G401 (cell line): ENCODE measurements at places on chromosomes 1 and 21.

- DNase-seq = no peak
Measured at GRCh38 chr1:91885213-91885715, 687 bp downstream of the TGFBR3 start.

DNA sequence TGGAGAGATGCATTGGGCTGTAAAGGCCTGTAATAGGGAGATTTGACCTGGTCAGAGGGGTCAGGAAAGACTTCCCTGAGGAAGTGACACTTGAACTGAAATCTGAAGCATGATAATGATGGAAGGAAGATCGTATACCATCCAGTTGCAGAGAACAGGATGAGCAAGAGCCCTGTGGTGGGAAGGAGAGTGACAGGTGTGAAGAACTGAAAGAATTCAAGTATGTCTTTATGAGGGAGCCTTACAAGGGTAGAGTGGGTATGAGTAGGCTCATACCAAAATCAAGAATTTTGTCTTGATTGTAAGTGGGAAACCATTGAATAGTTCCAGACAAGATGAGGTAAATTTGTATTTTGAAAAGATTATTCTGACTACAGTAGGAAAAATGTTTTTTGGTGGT is 129.4 kb downstream of the RASAL2 start:
- DNase-seq = no peak

DNA sequence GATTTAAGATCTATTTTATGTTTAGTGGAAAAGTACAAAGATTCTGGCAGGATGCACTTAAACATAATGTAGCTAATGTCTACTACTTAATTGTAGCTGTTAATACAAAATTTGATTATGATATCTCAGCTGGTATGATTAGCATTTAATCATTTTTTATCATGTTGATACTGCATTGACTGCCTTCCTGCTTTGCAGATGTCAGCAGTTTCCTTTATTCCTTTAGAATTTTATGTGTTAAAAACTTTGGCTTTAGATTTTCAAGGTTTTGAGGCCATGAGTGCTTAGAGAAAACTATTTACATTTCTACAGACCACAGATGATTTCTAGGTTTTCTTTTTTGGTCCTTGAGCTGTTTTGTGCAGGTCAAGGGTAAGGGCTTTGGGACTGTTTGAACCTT is 152.2 kb downstream of the ZNF326 start:
- no peak for DNase-seq

- DNase-seq = no peak
Measured at GRCh38 chr1:115949156-115949555, 27.2 kb upstream of the SLC22A15 start.

GRCh38 chr21:19475525-19475924 is 1071.9 kb upstream of the TMPRSS15 start:
- no peak for DNase-seq

DNA sequence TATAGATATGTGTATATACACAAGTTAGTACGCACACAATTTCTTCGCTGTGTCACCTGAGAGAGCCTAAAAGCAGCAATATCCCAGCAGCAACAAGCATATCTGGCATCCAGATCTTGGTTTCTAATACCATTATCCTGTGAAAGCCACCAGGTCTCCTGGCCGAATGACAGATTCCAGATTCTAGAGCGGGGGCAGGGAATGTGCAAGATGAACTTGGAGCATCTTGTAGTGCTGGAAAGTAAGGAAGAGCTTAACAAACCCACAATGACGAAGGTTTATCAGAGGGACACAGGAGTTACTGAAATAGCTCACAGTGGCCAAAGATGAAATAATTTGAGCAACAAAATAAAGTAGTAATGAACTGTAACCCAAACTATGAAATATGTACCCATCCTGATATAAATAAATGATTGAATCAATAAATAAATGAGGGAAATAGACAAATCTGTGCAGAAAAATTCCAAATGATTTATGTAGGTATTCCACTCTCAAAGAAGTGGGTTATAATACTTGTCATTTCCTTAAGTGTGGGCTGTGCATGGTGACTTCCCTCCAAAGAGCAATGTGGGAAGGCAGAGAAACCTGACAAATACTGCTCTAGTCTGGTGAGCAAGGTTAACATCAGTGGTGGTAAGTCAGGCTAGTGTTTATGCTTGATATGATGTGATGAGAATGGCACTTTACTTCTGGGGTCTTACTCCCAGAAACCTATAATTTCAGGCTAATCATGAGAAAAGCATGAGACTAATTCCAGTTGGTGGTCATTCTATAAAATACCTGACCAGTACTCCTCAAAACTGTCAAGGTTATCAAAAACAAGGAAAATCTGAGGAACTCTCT is 67.9 kb downstream of the LRRC8D start:
- no peak for DNase-seq

DNA sequence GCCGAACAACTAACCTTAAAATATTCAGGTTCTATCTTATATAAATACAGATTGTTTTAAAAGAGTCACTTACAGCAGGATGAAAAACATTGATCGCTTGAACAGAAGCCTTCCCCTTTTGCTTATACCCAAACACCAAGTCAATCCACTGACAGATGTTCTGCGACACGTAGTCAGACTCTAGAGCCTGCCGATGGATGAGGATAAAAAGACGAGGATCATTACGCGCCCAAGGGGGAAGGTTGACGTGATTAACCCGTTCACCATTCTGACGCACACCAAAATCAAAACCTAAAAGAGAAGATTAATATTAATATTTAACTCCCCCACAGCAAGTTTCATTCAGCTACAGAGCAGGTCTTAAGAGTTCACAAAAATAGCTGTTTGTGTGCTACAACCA is 59.4 kb upstream of the GNG4 start:
- DNase-seq = no peak

- no peak for DNase-seq
Measured at GRCh38 chr1:29186707-29187106, 5.0 kb upstream of the SRSF4 start.

- DNase-seq = no peak
Measured at GRCh38 chr1:231284441-231284840, 43.4 kb downstream of the GNPAT start.

GRCh38 chr1:8362701-8363101 is 44.8 kb downstream of the SLC45A1 start:
- no peak for DNase-seq

- DNase-seq = no peak
Measured at GRCh38 chr1:235923466-235924021, 56.8 kb upstream of the LYST start.

DNA sequence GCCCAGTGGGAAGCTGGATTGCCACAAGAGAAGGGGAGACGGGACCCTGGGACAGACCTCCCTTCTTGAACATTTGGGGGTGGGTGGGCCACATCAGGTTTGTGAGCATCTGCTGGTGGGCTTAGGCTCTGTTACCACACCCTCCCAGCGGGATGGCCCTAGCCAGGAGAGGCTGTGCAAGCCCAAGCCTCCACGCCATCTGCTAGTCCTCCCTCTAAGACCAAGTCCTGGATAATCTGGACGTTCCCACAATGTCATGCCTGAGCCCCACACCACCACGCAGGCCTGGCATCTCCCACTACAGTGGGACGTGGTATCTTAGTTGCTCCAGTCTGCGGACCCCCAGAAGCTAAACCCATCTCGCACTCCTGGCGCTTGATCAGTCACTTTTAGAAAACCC is 3.7 kb upstream of the IBA57 start:
- DNase-seq = no peak

- DNase-seq = no peak
Measured at GRCh38 chr1:50974618-50974935, 4.5 kb downstream of the CDKN2C start.

DNA sequence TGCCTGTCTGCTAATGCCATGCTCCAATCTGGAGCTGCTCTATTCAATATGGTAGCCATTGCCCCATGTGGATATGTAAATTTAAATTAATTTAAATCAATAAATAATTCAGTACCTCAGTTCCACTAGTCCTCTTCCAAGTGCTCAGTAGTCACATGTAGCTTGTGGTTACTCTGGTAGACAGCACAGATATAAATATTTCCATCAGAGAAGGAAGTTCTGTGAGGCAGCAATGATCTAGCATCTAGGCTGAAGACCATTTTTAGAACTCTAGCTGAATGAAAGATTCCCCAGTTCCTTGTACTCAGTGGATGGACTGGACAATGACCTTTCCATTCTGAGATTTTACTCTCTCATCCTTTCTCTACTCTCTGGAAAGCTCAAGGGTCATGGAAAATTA is 25.8 kb upstream of the CAPZB start:
- DNase-seq = no peak

DNA sequence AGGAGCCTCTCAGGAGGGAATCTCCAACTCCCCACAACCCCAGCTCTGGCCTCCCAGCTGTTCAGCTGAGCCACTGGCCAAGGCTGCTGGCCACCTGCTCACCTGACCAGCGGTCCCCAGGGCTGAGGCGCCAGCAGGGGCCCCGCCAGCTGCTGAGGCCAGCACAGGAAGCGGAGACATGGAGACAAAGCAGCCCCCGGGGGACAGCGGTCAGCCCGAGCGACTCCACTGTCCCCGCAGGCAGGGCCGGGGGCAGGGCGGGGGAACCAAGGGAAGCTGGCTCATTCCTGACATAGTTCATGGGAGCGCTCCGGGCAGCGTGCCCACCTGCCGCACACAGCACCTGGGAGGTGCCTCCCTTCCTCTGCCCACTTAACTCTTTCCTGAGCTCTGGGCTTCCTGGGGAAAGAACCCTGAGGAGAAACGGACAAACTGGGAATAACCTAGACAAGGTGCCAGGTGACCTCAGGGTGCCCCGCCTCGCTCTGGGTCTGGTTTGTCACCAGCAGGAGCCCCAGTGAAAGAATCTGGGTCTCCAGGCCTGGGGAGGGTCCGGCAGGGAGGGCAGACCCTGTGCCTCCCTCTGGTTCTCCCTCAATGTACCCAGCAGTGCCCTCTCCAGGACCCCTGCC is 10.7 kb downstream of the EPHA2 start:
- no peak for DNase-seq

GRCh38 chr1:19044471-19044870 is 88.0 kb upstream of the IFFO2 start:
- no peak for DNase-seq

DNA sequence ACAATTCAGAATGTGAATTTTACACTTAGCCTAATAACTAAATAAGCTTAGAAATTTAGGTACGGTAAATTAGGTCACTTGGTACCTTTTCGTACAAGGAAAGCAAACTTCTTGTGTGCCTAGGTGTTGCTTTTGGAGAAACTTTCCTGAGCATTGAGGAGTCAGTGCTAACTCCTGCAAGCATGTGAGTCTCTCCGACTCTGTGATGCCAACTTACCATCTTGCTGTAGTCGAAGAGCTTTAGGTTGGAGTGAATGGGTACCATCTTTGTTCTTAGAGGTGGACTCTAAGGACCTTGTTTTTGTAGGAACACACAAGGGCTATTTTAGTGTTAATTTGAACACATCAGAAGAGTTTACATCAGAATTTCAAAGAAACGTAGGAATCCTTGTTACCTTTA is 688.9 kb downstream of the USP25 start:
- peak; percentile 55 for DNase-seq

DNA sequence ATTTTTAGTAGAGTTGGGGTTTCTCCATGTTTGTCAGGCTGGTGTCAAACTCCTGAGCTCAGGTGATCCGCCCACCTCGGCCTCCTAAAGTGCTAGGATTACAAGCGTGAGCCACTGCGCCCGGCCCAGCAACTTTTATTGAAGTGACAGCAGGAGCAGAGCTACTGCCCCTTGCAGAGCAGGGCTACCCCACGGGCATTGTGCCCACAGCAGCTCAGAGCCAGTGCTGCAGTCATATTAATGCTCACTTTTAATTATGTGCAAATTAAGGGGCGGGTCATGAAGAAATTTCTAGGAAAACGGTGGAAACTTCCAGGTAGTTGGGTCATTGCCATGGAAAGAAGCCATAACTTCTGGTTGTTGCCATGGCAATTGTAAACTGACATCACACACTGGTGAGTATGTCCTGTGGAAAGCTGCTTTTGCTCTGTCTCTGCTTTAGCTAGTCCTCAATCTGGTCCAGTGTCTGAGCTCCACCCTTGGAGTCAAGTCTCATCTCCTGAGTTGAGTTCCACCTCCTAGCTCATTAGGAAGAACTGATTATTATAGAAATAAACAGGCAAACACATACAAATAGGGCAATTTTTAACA is 127.3 kb upstream of the ADGRL4 start:
- DNase-seq = no peak

DNA sequence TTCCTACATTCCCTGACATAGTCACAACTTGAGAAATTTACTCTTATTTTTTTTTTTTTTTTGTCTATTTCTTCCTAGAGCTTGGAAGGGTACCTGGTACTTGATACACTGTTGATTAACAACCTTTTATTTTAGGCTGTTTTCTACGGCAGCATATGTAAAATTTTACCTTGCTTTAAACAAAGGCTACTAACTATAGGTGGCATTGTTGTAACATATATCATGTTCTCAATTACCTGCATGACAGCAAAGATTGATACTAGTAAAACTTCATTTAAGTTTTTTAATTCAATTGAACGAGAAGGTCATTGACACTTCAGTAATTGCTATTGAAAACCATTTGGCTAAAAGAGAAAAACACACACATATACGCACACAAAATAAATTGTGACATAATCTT is 238.3 kb upstream of the ESRRG start:
- no peak for DNase-seq

GRCh38 chr1:195604287-195604686 is 1004.0 kb downstream of the KCNT2 start:
- DNase-seq = no peak

GRCh38 chr1:154478639-154479038 is 23.4 kb upstream of the TDRD10 start:
- DNase-seq = no peak

DNA sequence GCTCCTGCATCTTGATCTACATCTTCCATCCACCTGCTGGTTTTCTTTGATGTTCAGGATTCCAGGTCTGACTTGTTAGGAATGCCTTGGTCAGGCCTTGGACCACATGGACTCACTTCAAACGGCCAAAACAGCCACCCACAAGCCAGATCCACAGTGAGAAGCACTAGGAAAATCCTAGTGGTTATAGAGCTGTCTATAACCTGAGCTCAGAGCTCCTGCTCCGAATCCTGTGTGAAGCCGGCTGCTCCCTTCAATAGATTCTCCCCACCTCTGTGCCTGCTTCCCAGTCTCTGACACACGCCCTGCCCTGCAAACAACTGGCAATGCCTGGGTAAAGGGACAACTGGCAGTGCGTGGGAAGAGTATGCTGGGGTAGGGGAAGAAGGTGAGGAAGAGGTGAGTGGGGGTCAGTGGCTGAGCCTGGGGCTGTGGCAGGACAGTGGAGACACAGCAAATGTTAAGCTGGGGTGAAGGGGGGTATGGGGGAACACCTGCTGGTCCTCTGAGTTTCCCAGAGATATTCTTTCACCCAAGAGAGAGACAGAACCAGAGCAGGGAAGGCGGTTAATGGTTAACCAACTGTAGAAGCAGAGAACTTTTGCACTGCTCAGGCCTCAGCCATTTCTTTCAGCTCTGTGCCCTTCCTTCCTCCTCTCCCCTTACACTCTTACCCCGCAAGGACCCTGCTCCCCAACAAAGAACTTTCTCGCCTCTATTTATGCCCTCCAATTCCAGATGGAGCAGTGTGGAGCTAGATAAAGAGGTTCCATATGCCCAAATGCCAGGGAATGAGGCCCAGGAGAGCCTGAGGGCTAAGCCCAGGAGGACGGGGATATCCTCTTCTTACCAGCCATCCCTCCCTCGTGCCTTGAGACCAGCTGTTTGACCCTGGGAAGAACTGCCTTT is 4.5 kb downstream of the PLXNA2 start:
- peak; percentile 54 for DNase-seq

- no peak for DNase-seq
Measured at GRCh38 chr1:197213193-197213592, 54.9 kb upstream of the CRB1 start.
